ENCODE measurements at places on chromosomes 6 and 20. TPM values are rescaled to one million over a fixed set of nuclear protein-coding genes. Genes with fewer than 3 reads are reported as not detected.

- peaks cover 13% of the 10 kb centered on the region for H3K4me1 ChIP-seq
- peak overlapping the region; percentile 7 for H3K4me3 ChIP-seq
- H3K27me3 ChIP-seq, result no peaks in the 10 kb centered on the region
- DNase-seq, result peak; percentile 86
- H3K27ac ChIP-seq, result no peak overlapping the region
Measured at GRCh38 chr6:158536084-158536890, 23.6 kb upstream of the TMEM181 start.

DNA sequence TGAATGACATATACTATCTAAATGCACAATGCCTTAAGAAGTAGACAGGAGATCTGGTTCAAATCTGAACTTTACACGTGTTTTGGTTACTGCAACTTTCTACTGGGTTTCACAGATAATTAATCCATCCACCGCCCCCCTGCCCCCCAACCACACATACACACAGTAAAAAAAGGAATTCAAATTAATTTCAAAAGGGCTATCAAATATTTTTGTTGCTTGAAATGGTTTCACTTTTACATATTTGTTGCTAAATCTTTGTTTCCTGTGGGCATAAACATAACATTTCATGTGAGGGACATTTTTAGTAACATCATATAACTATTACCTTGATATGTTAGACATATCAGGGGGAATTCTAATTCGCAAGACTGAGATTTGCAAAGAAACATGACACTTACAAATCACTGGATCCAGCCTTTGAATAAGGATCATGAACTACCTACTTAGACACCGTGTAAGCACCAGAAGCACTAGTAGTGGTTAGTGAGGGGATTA lies 7.5 kb downstream of the NEDD9 start:
- H3K27ac ChIP-seq, result peak overlapping the region; percentile 13
- H3K27me3 ChIP-seq, result no peaks in the 10 kb centered on the region
- H3K4me3 ChIP-seq, result no peak overlapping the region
- peaks cover 35% of the 10 kb centered on the region for H3K4me1 ChIP-seq

DNA sequence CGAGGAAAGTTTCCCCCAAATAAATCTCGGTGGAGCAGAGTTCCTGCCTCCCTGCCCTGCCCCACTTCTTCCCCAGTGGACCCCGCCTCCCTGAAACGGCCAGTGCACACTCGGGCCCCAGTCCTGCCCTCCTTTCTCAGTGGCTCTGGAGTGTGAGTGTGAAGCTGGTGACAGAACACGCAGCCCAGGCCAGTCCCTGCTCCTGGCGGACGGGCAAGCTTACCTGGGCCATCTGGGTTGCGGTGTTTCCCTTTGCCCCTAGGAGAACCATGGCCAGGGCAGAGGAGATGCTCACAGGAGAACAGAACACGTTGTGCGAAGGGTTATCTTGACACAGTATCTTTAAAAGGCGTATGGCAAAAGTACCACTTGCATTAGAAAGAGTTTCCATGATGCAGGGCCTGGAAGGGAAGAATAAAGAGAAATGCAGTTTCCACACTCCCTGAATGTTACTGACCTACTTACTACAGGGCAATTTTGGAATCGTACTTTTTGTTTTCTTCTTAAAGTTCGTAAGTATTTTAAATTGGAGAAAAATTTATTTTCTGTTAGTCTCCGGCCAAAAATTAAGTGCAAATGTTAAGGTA lies 2.8 kb downstream of the SERPINB9 start:
- H3K27ac ChIP-seq, result no peak overlapping the region
- H3K4me3 ChIP-seq, result no peak overlapping the region
- no peak for DNase-seq
- H3K27me3 ChIP-seq, result no peaks in the 10 kb centered on the region

The SLC22A23 gene
- 104 TPM for total RNA-seq

The NOX3 gene
- not detected for total RNA-seq

The RHAG gene
- not detected for total RNA-seq

GRCh38 chr20:4740774-4741431 lies 19.2 kb downstream of the PRND start:
- no peak overlapping the region for H3K27ac ChIP-seq
- peak; percentile 85 for DNase-seq
- H3K36me3 ChIP-seq, result no peaks in the 10 kb centered on the region
- no peak overlapping the region for H3K4me3 ChIP-seq
- H3K4me1 ChIP-seq, result no peaks in the 10 kb centered on the region

The CEP43 gene
- 37.1 TPM for total RNA-seq

- H3K4me1 ChIP-seq, result no peaks in the 10 kb centered on the region
- H3K4me3 ChIP-seq, result no peak overlapping the region
- no peaks in the 10 kb centered on the region for H3K27me3 ChIP-seq
- no peak overlapping the region for H3K27ac ChIP-seq
Measured at GRCh38 chr20:61352346-61353260, 100.5 kb downstream of the CDH4 start.

DNA sequence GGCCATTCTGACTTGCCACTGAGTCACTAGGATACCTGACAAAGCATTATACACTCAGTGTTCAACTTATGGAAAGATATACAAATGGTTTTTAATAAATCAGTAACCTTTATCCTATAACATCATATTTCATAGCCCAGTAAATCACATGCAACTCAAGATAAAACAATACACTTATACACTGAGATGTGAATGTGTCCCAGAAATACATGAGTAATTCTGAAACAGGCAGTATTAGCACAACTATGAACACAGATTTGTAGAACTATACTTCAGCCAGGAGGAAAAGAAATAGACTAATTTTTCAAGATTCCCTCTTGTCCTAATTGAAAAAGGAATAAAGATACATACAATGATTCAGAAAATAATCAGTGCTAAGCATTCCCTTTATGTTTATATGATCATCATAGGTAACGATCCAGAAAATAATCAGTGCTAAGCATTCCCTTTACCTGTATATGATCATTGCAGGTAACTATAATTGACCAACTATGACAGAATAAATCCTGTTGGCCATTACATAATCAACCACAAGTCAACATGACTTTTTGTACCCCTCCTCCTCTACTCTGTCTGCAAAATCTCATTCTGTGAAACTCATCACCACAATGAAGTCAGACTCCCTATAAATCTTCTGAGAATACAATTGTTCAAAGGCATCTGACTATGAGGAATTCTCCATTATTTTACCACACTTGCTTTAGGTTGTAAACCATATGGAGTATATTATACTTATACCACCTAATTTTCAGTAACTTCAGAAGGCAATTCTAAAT lies 30.3 kb downstream of the HACE1 start:
- H3K4me1 ChIP-seq, result no peaks in the 10 kb centered on the region
- H3K27ac ChIP-seq, result no peak overlapping the region
- no peak for DNase-seq

DNA sequence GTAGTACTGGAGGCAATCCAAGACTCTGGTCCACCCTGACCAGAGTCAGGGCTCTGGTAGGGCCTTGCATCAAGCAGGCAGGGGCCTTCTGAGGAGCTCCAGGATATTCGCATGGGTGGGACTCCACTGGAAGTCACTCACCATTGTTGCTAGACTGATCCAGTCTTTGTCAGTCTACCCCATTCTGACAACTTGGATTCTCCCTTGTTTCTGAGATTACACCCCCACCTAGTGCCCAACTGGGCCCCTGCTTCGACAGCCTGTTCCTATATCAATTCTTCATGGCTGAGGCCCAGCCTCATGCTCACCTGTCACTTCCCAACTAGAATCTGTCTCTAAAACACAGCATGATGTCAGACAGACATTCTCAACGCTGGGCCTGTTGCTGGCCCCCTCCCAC lies 5.2 kb downstream of the SLC35D3 start:
- DNase-seq, result no peak
- H3K27ac ChIP-seq, result no peak overlapping the region
- H3K4me3 ChIP-seq, result no peak overlapping the region
- H3K27me3 ChIP-seq, result peaks cover 17% of the 10 kb centered on the region

DNA sequence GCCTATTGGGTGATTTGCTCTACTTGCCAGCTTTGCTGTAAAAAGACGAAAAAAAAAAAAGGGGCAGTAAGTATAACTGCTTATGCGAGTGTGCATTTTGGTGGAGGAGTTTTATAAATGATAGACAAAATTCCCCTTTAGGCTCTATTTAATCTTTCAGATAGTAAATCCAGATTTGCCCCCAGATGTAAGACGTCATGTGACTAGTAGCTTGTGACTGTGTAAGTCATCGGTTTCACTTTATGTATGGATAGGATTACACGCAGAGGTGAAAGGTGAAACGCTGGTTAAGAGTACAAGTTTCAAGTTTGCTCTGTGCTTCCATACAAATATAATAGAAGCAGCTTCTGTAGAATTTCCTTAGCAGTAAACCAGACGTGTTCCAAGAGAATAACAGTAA lies 7.9 kb downstream of the RAB32 start:
- H3K27me3 ChIP-seq, result no peaks in the 10 kb centered on the region
- H3K4me1 ChIP-seq, result no peaks in the 10 kb centered on the region
- peaks cover 19% of the 10 kb centered on the region for H3K36me3 ChIP-seq
- no peak overlapping the region for H3K27ac ChIP-seq
- H3K4me3 ChIP-seq, result no peak overlapping the region

GRCh38 chr6:154537511-154538325 lies 27.2 kb upstream of the CNKSR3 start:
- no peak for DNase-seq
- no peaks in the 10 kb centered on the region for H3K4me1 ChIP-seq
- H3K36me3 ChIP-seq, result no peaks in the 10 kb centered on the region
- H3K27ac ChIP-seq, result no peak overlapping the region
- H3K27me3 ChIP-seq, result no peaks in the 10 kb centered on the region

DNA sequence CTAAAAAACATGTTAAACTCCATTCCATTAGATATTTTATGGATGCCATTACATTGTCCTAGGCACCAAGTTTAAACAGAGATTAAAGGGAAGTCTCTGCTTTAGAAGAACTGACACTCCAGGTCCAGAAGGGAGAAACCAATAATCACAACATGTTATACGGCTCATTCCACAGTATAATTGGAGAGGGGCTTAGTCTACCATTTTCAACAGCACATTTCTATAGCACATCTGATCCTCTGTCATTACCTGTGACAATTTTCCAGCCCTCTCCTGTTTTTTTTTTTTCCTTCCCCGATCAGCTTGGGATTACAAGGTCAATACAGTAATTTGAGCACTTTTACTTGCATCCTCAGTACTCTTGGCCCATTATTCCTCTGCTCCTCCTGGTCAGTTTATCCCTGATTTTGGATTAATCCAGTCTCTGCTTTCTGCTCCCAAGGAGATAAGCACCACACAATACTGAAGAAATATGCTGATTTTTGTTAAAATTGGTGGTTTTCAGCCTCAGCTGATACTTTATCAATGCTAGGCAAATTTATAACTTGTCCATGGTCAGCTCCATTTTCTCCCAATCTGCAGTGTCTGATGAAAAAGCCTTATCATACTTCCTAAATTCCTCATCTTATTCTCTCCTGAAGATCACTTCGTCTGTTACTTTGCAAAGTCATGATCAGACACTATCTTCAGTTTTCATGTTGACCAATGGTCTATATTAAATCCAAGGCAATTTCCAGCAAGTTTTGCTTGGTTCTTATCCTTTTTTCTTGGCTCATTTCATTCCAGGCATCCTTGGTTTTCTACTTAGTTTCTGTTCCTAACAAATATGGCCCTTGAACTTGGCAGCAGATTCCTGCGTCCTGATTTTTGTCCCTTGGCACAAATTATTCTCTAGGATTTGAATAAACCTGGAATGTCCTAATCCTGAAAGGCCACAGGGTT lies 30.8 kb upstream of the SYNCRIP start:
- no peaks in the 10 kb centered on the region for H3K27me3 ChIP-seq
- no peak for DNase-seq
- no peaks in the 10 kb centered on the region for H3K36me3 ChIP-seq
- H3K4me3 ChIP-seq, result no peak overlapping the region
- H3K27ac ChIP-seq, result no peak overlapping the region

- H3K27ac ChIP-seq, result no peak overlapping the region
- DNase-seq, result no peak
- H3K4me3 ChIP-seq, result no peak overlapping the region
- H3K27me3 ChIP-seq, result no peaks in the 10 kb centered on the region
- no peaks in the 10 kb centered on the region for H3K36me3 ChIP-seq
Measured at GRCh38 chr20:4795394-4795793, 73.7 kb downstream of the PRND start.

The TSPO2 gene
- total RNA-seq, result not detected

DNA sequence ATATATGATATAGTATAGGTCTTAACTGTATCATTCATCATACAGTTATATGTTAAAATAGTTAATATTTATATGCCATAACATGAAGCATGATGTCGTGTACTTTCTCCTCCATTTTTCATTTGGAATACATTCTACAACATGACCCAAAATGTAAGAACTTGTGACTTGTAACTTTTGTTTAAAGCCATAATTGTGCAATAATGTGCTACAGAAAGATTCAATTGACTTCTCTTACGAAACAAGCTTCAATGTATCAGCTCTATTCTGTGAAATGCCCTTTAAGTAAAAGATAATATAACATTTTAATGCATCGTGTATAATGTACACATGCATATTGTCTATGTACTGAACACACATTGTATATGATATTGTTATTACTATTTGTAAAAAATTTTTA lies 76.7 kb upstream of the FABP7 start:
- no peaks in the 10 kb centered on the region for H3K27me3 ChIP-seq
- H3K36me3 ChIP-seq, result no peaks in the 10 kb centered on the region
- no peak overlapping the region for H3K27ac ChIP-seq
- H3K4me1 ChIP-seq, result no peaks in the 10 kb centered on the region

GRCh38 chr20:5913166-5913565 lies 37.2 kb downstream of the TRMT6 start:
- no peak overlapping the region for H3K27ac ChIP-seq
- H3K36me3 ChIP-seq, result no peaks in the 10 kb centered on the region
- no peak for DNase-seq
- H3K4me1 ChIP-seq, result no peaks in the 10 kb centered on the region
- no peaks in the 10 kb centered on the region for H3K27me3 ChIP-seq
- H3K4me3 ChIP-seq, result no peak overlapping the region

DNA sequence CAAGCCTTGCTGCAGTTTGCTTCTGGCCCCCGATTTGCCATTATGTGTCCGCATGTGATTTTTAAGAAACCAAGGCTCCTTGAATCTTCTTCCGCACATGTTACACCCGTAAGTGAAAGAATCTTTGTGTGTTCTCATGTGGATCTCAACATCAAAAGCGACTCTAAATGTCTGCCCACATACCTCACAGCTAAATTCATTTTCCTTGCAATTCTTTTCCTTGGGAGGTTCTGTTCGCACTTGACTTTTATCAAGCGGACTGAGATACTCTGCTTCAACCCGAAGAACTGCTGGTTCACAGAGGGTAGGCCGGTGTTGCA lies 11.4 kb downstream of the ZNF217 start:
- H3K27ac ChIP-seq, result peak overlapping the region; percentile 83
- peak overlapping the region; percentile 33 for H3K4me3 ChIP-seq
- H3K36me3 ChIP-seq, result no peaks in the 10 kb centered on the region
- no peaks in the 10 kb centered on the region for H3K27me3 ChIP-seq

DNA sequence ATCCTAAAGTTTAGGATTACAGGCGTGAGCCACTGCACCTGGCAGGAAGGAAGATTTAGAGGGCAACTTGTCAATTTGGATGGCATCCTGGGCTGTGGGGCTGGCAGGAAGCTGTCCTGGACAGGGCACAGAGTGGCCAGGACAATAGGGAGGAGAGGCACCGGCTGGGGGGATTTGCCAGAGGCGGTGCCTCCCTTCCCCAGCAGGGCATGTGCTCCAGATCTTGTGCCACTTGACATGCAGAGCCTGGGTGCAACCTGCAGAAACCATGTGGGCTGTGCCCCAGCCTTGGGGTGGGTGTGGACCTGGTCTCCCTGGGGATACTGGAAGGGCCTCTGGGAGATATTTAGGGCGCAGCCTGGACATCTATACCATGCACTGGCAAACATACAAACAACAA lies 58.6 kb upstream of the EEF1A1 start:
- H3K27ac ChIP-seq, result peak overlapping the region; percentile 70
- H3K36me3 ChIP-seq, result no peaks in the 10 kb centered on the region
- H3K27me3 ChIP-seq, result no peaks in the 10 kb centered on the region
- peaks cover 11% of the 10 kb centered on the region for H3K4me1 ChIP-seq
- H3K4me3 ChIP-seq, result no peak overlapping the region

- H3K27me3 ChIP-seq, result peaks cover 8% of the 10 kb centered on the region
- no peaks in the 10 kb centered on the region for H3K36me3 ChIP-seq
- H3K4me1 ChIP-seq, result peaks cover 3% of the 10 kb centered on the region
- peak; percentile 66 for DNase-seq
- no peak overlapping the region for H3K4me3 ChIP-seq
Measured at GRCh38 chr6:30130887-30131862, 4.8 kb upstream of the TRIM40 start.

Measured in Peyer's patch (tissue), 4 donors.